ENCODE measurements at places on chromosomes 1 and 21.

- DNase-seq = no peak
Measured at GRCh38 chr21:42918291-42918690, 7.1 kb downstream of the ERVH48-1 start.

DNA sequence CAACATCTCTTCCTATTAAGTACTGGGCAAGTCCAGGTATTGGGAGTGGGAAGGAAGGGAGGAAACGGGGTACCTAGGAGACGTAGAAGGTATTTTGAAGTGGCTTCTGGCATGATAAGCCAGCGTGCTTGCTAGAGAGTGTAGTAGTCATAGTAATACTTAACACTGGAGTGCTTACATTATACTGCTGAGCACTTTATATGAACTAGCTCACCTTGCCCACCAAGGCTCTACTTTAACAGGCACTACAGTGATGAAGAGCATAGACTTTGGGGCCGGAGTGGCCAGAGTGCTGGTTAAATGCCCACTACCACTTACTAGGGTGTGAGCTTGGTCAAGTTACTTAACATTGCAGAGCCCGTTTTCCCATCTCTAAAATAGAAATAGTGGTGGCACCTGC lies 61.7 kb downstream of the ACP6 start:
- DNase-seq = no peak

DNA sequence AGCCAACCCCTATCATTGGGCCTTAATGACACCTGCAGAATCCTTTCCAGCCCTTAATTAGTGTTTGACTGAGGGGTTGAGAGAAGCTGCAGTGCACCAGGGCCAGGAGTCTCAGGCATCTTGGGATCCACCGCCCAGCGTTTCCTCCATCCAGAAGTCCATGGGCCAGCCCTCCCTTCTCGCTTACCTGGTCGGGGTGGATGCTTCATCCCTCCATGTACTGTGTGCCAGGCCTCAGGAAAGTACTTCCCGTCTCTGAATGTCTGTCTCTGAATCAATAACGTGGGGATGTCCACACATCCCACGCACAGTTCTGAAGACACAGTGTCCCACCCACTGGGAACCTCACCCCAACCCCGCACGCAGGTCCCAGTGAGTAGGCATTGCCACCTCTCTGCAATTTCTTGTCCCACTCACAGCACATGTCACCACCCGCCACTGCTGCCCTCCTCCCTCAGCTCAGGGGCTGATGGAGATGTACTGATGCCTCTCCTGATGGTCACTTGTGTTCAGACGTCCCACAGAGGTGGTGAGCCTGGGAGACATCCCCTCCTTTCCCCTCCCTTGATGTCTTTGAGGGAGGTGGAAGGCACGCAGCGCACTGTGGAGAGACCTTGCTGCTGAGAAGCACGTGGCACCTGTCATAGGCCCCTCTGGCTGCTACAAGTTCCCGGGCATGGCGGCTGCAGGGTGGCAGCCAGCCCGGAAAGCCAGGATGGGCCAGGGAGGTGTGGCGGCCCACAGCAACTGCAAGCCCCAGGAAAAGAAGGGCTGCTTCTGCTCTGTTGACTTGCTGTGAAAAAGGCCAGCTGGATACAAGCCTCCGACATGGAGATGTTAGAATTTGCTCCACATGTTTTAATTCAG lies 29.4 kb upstream of the PRSS38 start:
- DNase-seq = no peak

DNA sequence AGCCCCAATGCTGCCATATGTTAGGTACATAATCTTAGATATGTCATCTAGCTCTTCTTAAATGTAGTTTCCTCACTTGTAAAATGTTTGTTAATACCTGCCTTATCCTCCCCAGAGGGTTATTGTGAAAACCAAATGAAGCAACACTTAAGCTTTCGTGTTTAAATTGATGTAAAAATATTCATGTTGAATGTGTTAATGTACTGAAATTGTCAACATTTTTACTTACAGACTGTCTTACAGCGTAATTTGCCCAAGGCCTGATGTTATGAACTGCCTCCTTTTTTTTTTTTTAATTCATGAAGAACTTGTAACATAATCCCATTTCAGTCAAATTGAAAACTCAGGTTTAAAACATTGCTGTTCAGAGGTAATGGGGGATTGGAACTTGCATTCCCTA lies 25.6 kb upstream of the ENAH start:
- no peak for DNase-seq

GRCh38 chr1:182676274-182676673 lies 8.1 kb downstream of the RGS8 start:
- DNase-seq = no peak

DNA sequence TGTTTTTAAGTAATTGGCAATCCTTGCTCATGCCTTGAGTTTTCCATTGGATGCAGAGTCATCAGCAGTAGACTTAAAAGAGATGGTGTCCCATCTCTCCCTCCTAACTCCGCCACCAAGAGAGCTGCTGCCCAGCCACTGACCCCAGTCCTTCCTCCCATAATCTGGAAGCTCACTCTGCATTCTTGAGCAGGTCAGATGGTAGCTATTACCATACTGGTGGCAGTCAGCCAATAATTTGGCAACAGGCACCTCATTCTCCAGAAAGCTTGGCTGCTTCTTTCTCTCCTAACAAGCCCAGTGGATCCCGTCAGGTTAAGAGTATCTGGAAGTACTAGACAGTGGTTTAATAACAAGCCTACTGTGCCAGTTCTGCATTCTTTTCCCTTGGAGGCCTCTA lies 272.1 kb downstream of the ZNF648 start:
- no peak for DNase-seq

DNA sequence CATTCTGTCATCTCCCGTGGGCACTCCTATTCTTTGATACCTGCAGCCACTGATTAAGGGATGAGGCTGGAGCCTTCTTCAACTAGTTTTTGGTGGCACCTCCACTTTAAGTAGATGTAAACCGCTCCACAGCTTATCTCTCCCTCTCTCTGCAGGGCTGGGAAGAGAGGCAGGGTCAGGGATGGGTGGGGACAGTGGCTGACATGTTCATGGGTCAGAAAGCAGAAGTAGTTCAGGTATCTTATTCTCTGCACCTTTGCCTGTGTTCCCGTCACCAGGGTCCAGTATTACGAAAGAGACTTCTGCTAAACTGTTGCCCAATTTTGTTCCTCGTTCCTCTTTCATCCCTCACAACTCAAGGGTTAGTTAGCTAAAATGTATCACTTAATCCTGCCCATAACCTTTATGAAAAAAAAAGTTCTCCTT lies 51.7 kb upstream of the EDEM3 start:
- DNase-seq = no peak

- no peak for DNase-seq
Measured at GRCh38 chr1:163013826-163014600, 55.1 kb upstream of the RGS4 start.

- DNase-seq = no peak
Measured at GRCh38 chr1:5525597-5526384, 466.4 kb downstream of the NPHP4 start.

- no peak for DNase-seq
Measured at GRCh38 chr21:45551783-45552695, 9.8 kb upstream of the SLC19A1 start.

DNA sequence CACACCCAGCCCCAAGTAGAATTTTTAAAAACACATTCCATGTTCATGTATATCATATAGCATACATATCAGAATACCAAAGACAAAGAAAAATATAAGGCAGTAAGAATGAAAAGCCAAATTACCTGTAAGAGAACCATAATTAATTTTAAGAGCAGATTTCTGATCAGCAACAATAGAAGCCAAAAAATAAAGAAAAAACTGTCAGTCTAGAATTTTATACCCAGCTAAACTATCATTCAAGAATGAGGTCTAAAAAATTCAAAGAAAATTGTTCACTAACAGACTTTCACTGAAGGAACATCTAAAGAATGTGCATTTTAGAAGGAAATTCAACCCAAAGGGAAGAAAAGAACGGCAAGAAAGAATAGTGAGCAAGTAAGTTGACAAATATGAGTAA lies 10.6 kb upstream of the FUCA1 start:
- no peak for DNase-seq
